Prostate gland (tissue), 2 donors: ENCODE measurements at places on chromosomes 11 and 22. TPM values are rescaled to one million over a fixed set of nuclear protein-coding genes. Genes with fewer than 3 reads are reported as not detected.

The OR2AG2 gene
- total RNA-seq = 0.55 TPM

The FXYD2 gene
- total RNA-seq = 0.87 TPM

The INS gene
- total RNA-seq = not detected

The CCDC157 gene
- 28.6 TPM for total RNA-seq

DNA sequence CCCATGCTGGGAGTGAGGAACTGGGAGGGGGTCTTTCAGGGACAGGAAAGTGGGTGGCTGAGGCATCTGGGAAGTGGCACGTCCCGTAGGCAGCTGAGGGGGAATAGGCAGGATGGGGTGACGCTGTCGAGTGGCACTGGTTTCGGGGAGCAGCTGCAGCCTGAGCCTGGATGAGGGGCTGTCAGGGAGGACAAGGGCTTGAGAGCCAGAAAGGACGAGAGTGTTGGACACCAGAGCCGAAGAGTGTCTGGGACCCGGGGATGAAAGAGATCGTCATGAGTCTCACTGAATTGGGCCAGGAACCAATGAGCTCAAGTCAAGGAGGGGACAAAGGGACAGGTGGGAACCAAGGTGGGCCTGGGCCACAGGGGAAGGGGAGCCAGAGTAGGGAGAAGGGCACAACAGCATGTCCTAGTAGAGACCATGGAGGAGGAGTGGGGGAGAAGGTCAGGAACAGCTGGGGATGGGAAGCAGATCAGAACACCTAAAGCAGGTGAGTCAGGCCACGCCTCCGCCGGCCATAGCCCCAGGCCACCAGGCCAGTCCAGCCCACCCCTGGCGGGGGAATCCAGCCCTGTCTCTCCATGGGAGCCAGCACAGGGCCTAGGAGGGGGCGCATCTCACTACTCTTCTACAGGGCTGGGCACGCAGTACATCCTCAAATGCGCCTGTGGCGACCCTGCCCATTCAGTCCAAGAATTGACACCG lies 4.2 kb downstream of the RAB3IL1 start:
- H3K27me3 ChIP-seq = no peaks in the 10 kb centered on the region
- no peaks in the 10 kb centered on the region for H3K36me3 ChIP-seq
- H3K27ac ChIP-seq = no peak overlapping the region
- H3K4me3 ChIP-seq = no peak overlapping the region
- peaks cover 4% of the 10 kb centered on the region for H3K4me1 ChIP-seq

- no peak overlapping the region for H3K4me3 ChIP-seq
- no peak overlapping the region for H3K27ac ChIP-seq
- no peaks in the 10 kb centered on the region for H3K27me3 ChIP-seq
- DNase-seq = no peak
- no peaks in the 10 kb centered on the region for H3K4me1 ChIP-seq
Measured at GRCh38 chr22:50691521-50691920, 18.9 kb downstream of the SHANK3 start.

DNA sequence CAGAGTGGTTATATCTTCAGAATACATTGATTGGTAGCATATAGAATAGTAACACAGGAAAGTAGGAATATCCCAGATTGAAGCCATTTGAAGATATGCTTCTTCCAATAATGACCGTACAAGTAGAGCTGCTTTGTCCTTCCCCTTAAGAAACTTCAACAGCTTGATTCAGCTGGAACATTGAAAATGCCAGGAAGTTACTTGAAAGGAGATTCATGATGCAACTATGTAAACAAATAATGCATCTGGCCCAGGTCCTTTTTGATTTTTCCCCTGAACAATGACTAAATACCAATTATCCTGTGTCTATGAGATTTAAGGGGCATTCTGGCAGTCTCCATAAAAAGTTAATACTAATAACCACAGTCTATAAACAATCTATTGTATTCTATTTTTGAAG lies 3.0 kb downstream of the DKK3 start:
- H3K4me3 ChIP-seq = no peak overlapping the region
- H3K36me3 ChIP-seq = no peaks in the 10 kb centered on the region
- no peak for DNase-seq
- no peak overlapping the region for H3K27ac ChIP-seq

DNA sequence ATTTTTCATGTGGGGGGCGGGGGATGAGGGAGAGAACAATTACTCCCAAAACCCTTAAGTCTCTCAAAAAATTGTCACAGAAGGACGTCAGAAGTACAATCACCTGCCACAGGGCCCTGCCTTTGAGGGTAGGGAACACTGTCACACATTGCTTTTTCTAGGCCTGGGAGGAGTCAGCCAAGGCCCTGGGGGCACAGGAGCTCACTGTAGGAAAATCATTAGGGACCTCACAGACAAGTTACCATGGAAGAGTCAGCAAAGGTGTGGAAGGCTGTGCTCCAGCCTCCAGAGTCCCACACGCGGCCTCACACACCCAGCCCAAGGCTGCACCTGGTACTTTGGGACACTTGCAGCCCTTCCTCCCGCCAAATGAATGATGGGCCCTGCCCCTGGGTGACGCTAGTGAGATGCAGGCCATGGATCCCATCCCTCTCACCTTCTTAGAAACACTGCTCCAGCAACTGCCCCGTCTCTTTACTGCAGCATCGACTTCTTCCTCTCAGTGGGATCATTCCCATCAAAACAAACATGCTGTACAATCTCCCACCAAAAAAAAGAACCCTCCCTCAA lies 3.3 kb downstream of the PLEKHA7 start:
- no peaks in the 10 kb centered on the region for H3K36me3 ChIP-seq
- no peaks in the 10 kb centered on the region for H3K27me3 ChIP-seq

DNA sequence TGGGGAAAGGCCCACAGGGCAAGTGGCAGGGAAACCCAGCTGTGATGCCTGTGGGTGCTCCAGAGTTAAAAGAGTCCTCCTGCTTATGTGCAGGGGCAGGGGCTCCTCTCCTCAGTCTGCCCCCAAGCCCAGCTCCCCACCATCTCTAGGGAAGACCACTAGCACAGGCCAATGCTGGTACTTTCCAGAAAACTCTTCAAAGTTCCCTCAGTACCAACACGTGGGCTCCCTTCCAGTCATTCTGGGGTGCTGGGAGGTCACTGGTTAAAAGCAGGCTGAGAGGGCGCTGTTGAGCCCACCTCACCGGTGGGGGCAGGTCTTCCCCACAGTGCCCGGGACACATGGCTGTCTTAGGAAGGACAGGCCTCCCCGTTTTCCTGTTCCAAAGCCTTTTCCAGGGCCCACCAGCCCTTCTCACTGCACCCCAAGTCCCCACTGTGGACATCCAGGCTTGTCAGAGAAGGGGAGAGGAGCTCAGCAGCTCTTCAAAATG lies 154.6 kb downstream of the TRIM29 start:
- H3K4me3 ChIP-seq = no peak overlapping the region
- peaks cover 4% of the 10 kb centered on the region for H3K27me3 ChIP-seq
- no peaks in the 10 kb centered on the region for H3K4me1 ChIP-seq
- H3K36me3 ChIP-seq = no peaks in the 10 kb centered on the region
- no peak overlapping the region for H3K27ac ChIP-seq

DNA sequence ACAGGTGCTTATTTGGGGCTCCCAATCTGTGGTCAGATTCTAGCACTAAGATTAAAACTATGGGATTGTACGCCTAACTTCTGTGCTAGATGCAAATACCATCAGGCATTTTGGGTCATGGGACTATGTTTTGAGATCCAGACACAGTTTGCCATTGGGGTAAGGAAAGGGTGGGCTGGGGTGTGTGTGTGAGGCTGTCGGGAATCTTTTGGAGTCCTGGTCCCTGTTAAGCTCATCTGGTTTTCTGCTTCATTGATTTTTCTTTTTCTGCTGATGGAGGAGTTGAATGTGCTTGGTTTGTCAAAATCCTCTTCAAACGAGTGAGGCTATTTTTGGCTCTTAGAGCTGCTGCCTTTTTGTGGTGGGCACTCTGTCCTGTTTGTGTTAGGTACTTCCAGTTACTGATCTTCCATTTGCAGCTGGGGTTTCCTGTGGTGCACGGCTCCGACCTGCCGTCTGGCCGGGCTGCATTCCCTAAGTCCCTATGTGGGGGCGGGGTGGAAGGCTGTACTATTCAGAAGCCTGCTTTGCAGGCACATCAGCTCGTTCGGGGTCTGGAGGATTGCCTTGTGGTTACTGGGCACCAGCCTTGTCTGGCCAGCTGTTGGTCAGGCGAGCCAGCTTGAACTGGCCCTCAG lies 2.9 kb downstream of the BCR start:
- peak overlapping the region; percentile 51 for H3K4me3 ChIP-seq
- peak; percentile 58 for DNase-seq
- H3K27ac ChIP-seq = peak overlapping the region; percentile 65

DNA sequence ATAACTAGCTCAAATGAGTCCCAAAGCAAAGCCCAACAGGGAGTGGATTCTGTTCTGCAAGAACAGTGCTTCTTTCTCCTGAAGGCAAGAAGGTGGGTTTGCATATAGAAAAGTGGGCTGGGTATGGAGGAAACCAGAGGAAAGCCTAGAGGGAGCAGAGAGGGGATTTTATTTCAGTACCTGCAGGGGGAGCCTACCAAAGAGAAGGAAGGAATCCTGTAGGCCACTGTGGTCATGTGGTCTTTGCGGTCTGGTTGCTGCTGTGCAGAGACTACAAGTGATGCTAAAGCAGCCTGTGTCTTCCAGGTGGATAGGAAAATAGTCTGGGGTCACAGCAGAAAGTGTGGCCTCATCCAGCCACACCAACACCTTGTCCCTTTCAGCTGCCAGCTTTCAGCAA lies 33.2 kb upstream of the ZBTB16 start:
- no peak overlapping the region for H3K4me3 ChIP-seq
- no peaks in the 10 kb centered on the region for H3K4me1 ChIP-seq
- no peaks in the 10 kb centered on the region for H3K27me3 ChIP-seq
- H3K36me3 ChIP-seq = no peaks in the 10 kb centered on the region
- no peak for DNase-seq
- H3K27ac ChIP-seq = no peak overlapping the region

DNA sequence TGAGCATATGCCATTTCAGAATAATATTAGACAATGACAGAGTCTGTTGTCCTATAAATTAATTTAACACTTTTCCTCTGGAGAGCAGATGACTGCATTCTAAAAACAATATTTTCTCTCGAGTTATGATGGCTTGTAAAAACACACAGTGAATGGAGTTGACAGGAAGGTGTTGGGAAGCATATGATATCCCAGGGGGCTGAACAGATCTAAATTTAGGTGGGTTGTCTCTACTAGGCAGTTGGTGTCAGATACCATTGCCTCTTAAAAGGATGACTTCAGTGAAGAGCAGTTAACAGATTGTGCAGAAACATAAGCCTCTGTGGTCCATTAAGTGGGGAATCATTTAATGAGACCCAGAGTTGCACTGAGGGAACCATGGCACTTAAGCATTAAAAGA lies 30.7 kb downstream of the SVIP start:
- DNase-seq = no peak
- no peaks in the 10 kb centered on the region for H3K36me3 ChIP-seq
- H3K4me1 ChIP-seq = no peaks in the 10 kb centered on the region
- H3K27me3 ChIP-seq = no peaks in the 10 kb centered on the region
- H3K27ac ChIP-seq = no peak overlapping the region
- no peak overlapping the region for H3K4me3 ChIP-seq

DNA sequence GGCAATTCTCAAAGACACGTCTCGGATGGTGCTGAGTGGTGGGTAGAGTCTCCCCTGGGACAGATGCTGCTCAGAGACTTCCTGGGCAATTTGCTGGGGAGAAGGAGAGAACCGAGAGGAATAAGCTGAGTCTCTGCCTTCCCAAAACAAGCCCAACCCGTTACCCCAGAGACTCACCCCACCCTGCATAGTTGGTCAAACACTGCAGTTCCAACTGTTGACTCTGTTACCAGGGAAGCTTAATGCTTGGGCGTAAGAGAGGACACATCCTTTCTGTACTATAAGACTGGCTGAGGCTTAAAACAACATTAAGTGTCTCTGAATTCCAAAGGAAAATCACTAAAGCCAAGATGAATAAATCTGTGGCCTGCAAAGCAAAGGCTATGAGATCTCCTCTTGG lies 68.1 kb downstream of the CCDC81 start:
- no peak for DNase-seq
- no peak overlapping the region for H3K27ac ChIP-seq
- H3K4me1 ChIP-seq = no peaks in the 10 kb centered on the region
- no peak overlapping the region for H3K4me3 ChIP-seq
- no peaks in the 10 kb centered on the region for H3K27me3 ChIP-seq
- H3K36me3 ChIP-seq = no peaks in the 10 kb centered on the region

DNA sequence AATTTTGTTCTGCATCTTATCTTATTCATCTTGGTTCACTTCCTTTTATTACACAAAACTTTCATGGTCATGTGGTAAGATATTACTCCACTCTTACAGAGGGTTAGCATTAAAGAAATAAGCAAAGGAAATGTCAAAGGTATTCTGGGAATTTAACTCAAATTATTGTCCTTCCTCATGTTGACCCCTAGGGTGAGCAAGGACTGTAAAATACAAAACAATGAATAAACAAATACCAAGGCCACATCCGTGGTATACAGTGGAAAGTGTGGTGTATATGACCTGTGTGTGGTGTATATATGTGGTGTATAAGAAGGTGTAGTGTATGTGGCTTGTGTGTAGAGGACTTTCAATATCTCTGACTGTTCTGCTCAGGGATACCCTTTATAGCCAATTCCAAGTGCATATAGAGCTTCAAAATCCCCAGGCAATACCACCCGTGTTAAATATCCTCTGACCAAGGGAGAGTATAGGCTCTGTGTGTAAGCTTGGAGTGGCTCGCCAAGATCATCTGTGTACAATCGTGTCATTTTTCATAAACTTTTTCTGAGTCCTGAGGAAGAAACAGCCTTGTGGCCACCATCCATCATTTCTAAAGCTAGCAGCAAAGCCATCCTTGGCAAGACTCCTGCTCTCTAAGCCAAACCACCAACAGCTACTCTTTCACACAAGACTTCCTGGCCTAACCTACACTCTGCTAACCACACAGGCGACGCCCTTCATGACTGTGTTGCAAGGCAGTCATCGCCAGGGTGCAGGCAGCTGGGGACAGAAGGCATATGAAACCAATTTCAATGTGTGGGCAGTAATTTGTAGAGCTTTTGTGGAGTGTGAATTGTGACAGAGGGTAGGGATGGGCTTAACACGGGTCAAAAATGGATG lies 548.0 kb downstream of the ETS1 start:
- no peaks in the 10 kb centered on the region for H3K36me3 ChIP-seq
- H3K27ac ChIP-seq = no peak overlapping the region
- DNase-seq = peak; percentile 48
